GM12865 (cell line): ENCODE measurements at places on chromosomes 11 and 22.

GRCh38 chr11:111814106-111814505 is 47.9 kb upstream of the PPP2R1B start:
- DNase-seq: no peak

DNA sequence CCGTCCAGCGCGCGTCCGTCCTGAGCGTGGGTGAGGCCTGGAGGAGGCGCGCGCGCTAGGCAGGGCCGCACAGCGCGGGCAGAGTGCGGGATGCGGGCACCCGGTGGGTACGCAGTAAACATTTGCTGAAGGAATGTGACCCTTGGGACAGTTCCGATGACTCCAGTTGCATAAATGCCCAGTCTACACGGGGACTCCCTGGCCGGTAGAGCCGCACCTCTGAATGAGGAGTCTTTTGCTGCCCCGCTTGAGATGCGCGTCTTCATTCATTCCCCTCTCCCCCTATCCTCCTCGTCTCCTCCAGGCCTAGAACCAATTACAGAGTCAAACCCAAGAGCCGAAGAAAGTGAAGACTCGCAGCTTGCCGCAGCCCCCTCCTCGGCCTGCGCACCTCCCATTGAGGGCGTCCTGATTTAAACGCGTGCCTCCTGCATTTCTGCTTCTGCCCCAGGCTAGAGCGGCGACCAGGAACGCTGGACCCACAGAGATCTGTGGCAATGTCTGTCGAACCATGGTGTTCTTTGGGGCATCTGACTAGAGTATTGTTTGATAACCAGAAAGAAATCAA is 729 bp upstream of the CHKB start:
- DNase-seq: no peak

- DNase-seq: no peak
Measured at GRCh38 chr11:67632175-67632981, 2.6 kb upstream of the NUDT8 start.

GRCh38 chr11:95095858-95096587 is 6.4 kb downstream of the ENDOD1 start:
- peak; percentile 80 for DNase-seq

DNA sequence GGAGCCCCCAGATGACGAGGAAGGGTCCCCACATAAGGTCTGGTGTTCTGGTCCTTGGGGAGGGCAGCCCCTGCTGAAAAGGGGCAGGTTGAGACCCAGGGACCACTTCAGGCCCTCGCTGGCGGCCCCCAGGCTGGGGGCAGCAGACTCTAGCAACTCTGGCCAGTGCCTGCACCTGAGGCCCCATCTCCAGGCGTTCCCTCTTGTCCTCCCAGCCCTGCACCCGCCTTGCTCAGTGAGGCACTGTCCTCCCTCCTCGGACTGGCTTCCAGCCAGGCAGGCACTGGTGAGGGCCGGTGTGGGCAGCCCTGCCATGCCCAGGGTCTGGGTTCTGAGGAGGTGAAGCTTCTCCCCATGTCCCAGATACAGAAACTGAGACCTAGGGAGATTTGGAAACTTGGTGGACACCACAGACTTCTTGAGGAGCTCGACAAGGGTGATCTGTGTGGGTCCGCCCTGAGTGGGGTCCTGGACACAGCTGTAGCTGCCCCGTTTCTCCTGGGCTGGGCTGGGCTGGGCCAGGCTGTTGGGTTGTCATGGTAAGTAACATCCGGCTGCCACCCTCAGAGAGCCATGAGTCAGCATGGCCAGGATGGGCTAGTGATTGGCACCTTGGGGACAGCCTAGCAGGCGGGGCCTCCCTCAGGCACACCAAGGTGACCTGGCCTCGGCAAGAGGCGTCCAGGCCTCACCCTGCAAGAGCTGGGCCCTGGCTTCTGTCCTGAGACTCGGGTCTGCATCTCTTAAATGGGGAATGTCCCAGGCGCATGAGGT is 11.1 kb upstream of the PHLDA2 start:
- no peak for DNase-seq

DNA sequence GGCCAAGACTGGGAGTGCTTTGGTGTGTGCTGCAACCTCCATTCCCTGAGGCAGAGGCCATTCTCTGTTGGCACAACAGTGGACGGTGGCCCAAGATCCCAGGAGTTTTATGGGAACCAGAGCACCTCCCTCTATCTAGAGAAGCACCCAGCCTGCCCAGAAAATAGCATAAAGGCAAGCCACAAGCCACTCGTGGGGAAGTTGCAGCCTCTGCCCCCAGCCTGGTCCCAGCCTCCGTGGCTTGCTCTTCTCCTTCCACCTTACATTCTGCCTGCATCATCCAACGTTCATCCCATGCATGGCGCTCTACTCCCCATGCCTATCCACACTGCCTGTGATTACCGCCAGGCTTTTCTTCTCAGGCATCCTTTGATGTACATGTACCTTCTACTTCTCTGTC is 15.8 kb downstream of the IL17RA start:
- DNase-seq: no peak

GRCh38 chr22:40466976-40467375 is 96.6 kb downstream of the SGSM3 start:
- no peak for DNase-seq

GRCh38 chr11:85767246-85767945 is 43.5 kb downstream of the SYTL2 start:
- no peak for DNase-seq
